ENCODE measurements at places on chromosomes 1 and 21.

- no peak for DNase-seq
Measured at GRCh38 chr1:25502957-25503356, 40.4 kb upstream of the LDLRAP1 start.

GRCh38 chr1:22225858-22226589, 83.1 kb upstream of the WNT4 start:
- no peak for DNase-seq

DNA sequence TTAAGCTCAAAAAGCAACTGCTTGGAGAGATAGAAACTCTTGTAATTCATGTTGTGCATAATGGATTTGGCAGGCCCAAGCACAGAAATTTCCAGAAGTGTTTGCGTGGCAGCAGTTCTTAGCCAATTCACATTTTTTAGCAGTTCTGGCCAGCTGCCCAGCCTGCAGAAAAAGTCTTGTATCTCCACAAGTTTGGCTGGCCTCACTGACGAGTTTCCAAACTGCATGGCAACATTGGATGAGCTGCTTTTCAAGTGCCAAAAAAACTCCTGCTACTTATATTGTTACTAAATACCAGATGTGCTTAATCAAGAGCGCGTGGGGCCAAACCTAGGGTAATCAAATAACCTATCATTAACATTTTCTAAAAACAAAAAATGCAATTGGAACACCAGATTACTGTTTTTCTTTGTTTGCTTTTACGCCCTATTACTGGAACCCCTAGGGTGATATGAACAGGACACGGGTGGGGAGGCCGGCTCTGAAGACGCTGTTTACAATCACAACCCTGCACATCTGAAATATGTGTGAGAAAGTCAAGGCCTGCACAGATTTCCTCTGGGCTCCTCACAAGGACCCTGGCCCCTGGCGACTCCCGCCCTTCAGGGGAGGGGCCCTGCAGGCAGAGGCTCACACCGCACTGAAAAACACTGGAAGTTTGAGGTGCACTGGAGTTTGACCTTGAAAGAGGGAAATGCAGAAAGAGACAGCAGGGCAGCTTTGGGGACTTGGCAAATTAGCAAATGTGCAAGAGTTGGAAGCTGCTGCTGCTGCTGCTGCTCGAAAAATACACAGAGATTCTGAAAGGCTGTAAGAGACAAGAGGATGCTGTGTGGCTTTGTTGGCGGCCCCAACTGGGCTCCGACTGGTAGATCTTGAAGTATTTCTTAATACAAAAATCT, 55.2 kb upstream of the TARBP1 start:
- no peak for DNase-seq

- no peak for DNase-seq
Measured at GRCh38 chr1:187891993-187892682, 1063.4 kb downstream of the PLA2G4A start.

DNA sequence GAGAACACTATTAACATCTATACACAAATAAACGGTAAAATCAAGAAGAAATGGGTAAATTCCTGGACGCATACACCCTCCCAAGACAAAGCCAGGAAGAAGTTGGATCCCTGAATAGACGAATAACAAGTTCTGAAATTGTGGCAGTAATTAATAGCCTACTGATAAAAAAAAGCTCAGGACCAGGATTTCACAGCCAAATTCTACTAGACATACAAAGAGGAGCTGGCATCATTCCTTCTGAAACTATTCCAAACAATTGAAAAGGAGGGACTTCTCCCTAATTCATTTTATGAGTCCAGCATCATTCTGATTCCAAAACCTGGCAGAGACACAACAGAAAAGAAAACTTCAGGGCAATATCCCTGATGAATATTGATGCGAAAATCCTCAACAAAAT, 70.7 kb upstream of the FMO3 start:
- DNase-seq = no peak

DNA sequence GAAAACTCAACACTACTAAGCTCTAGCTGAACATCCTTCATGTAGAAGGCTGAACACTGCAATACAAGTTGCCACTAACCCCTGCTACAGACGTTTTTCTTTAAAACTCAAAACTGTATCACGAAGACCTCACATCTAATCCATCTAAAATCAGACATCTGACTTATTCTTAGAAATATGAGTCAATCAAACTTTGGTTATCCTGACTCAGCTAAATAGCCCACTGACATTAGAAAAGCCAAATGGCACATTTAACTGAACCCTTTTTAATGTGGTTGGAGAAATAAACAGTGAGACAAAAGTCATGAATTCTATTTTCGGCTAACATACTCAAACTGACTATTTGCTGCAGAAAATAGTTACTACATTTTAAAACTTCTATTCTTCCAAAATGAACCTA, 35.6 kb downstream of the WLS start:
- DNase-seq = no peak

DNA sequence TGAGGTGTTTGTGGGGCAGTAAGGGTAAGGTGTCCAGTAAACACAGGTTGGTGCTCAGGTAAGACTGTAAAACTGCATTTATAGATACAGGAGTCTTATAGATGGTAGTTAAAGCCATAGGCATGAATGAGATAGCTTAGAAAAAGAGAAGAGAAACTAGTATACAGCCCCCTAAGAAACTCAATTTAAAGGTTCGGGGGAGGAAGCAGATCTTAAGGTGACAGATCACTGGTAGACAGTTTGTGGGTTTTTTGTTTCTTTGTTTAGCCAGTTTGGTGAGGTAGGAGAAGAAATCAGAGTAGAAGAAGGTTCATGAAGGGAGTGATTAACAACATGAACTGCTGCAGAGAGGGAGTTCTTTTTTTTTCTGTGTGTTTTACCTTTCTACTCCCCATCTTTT, 6.1 kb upstream of the AGO3 start:
- DNase-seq = no peak

GRCh38 chr1:186575348-186575747, 104.9 kb downstream of the PTGS2 start:
- no peak for DNase-seq

DNA sequence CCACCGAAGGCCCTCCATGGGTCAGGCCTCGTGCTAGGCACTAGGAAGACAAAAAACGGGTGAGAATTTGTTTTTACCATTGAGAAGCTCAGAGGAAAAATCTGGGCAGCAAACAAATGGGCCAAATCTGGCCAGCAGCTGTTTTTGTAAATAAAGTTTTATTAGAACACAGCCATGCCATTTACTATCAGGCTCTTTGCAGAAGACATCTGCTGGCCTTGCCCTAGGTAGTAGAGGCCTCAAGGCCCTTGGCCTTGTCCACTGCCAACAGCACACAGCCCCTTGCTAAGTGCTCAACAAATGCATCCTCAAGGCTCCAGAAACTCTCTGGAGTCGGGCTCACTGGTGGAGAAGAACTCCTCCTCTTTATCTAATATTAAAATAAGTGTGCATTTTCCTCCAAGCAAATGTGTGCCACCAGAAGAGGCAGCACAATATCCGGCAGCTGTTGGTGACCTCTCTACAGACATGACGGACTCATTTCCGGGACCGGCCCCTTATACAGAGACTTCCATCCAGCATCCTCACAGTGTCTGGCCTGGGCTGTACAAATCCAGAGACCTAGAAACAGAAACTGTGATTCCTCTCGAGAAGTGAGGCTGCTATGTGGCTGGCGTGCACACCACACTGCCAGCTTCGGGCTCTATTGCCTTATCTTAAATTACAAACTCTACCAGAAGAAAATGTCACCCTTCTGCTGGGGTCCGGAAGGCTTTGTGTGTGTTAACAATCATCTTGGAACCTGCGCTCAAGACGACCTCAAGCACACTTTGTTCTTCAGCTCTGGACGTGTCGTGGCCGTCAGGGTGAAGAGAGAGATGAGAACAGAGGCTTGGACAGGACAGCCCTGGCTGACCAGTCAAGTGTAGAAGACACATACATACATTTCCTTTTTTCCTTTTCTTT, 203.9 kb downstream of the TOMM20 start:
- no peak for DNase-seq

- DNase-seq = no peak
Measured at GRCh38 chr1:178551940-178552339, 39.0 kb downstream of the TEX35 start.

GRCh38 chr1:77218477-77219165, 609 bp downstream of the PIGK start:
- no peak for DNase-seq

DNA sequence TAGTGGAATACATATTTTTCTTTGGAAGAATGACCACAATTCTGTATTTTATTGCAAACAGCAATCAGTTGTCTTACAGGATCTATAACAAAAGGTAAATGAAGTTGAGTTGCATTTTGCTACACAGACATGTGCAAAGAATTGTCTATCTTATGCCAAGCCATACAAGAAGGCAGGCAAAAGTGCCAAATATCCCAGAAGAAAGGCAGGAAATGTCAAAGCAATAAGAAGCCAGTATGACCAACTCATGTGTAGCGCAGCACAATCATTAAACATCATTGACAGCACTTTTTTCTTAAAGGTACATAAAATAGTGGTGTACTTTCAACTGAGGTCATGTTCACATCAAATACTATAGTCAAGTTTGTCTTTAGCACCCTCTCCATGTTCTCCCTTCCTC, 42.7 kb downstream of the NIBAN1 start:
- DNase-seq = no peak

DNA sequence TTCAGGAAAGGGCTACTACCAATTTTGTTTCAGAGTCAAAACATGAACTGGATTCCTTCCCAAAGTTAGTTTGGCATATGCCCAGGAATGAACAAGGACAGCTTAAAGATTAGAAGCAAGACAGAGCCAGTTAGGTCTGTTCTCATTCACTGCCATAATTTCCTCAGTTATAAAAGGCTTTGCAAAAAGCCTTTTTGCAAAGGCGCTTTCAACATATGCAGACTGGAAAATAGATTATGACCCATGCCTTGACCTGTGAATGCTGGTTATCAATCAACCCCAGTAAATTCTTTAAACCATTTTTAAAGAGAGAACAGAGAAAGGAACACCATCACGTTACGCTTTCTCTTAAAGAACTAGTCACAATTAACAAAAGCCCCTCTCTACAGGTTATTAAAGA, 1.7 kb upstream of the FRRS1 start:
- no peak for DNase-seq

DNA sequence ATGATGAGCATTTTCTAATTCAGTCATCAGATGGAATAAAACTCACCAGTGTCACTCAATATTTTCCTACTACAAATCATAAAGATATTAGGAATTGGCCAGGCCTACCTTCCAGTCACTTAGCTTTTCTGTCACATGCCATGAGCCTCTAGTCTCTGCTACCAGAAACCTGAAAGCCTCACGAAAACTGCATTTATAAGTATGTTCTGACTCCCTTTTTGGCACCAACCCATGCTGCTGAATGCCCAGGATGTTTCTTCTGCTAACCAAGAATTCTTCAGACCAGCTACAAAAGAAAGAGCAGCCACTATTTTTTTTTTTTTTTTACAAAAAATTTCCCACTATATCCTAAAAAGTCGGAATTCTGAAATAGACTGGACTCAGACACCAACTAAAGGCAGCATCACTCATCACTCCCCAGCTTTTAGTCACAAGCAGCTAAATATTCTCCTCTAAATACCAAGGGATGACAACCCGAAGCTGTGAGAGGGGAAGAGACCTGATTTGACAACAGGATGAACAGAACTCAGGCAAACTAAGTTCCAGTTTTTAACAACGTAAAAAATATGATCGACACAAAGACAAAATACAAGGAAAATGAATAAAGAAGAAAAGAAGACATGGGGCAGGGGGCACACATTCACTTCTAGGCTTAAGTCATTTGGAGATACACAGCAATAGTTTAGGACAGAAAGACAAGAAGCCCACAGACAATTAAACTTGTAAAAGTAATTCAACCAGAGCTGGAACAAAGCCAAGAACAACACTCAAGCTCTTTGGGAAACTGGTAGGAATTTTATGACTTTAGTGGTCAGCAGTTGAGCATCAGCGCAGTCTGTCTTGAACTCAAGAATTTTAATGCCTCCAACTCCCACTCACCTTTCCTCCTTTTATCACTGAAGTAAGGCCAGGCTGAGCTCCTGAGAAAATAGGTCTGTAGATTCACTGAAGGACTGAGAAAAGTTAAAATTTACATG, 1.7 kb downstream of the DCAF8 start:
- DNase-seq = peak; percentile 19

DNA sequence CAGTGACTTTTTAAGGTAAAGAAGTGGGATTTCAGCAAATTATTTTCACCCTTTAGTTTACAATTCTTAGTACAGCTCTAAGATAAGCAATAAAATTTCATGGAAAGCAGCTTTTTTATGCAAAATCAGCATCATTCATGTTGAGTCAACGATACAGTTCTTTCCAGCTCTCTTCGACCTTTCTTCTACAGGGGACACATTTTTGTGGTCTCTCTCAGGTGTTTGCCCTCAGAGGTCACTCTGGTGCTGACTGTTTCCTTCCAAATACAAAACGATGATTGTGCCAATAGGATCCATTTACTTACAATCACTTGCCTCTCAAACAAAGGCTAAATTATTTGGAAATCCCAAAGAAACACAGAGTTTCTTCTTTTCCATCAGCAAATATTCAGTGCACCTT, 51.0 kb downstream of the PSMG1 start:
- DNase-seq = no peak

- DNase-seq = peak; percentile 66
Measured at GRCh38 chr1:1212780-1213344, 1.1 kb downstream of the TNFRSF4 start.

- DNase-seq = no peak
Measured at GRCh38 chr1:220798338-220798737, 11.6 kb downstream of the MTARC1 start.

DNA sequence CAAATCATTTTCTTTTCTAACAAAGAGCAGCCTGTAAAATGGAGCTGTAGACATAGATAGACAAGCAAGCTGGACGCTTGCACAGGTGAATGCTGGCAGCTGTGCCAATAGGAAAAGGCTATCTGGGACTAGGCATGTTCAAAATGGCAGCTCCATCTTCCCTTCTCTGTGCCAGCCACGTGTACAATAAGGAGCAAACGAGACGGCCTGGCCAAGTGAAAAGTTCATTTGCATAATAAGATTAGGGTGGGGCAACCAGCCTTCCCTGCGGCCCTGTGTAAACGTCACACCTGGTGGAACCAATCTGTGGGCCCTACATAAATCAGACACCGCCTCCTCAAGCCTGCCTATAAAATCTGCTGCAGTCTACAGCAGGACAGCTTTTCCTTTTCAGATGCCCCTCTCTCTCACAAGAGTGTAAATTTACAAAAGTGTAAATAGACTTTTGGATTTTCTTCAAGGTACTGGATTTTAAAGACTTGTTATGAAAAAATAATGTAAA, 16.6 kb upstream of the EDEM3 start:
- no peak for DNase-seq

DNA sequence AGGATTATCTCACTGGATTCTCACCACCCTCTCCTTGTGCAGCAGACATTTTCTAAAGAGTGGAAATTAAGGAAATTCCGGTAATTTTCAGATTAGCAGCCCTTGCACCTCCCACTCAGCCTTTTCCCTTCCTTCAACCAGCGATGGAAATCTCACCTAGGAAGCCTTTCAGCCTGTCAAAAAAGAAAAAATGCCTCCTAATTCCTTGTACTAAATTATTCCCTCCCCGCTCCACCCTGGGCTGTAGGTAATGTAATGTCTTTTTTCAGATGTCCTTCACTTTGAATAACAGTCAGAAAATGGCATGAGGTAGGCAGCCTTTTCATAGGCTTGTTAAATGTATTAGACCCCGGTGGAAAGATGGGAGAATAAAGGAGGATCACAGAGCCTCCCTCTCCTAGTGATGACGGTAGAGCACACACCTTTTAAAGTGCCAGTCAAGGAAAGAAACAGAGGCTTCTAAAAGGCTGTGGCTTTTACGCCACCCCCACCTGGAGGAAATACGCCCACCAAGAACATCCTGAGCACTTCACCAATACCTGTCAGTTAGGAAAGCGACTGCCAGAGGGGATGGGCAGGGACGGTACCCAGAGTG, 62.8 kb upstream of the NEK2 start:
- peak; percentile 17 for DNase-seq

- no peak for DNase-seq
Measured at GRCh38 chr1:213279410-213279809, 228.4 kb downstream of the RPS6KC1 start.
